Stimulated activated CD4-positive, alpha-beta T cell treated with anti-CD3 and anti-CD28 coated beads, TNF-alpha, amount 100 ng/mL, for 1 hour (primary cell): ENCODE measurements at places on chromosomes 16 and 17.

DNA sequence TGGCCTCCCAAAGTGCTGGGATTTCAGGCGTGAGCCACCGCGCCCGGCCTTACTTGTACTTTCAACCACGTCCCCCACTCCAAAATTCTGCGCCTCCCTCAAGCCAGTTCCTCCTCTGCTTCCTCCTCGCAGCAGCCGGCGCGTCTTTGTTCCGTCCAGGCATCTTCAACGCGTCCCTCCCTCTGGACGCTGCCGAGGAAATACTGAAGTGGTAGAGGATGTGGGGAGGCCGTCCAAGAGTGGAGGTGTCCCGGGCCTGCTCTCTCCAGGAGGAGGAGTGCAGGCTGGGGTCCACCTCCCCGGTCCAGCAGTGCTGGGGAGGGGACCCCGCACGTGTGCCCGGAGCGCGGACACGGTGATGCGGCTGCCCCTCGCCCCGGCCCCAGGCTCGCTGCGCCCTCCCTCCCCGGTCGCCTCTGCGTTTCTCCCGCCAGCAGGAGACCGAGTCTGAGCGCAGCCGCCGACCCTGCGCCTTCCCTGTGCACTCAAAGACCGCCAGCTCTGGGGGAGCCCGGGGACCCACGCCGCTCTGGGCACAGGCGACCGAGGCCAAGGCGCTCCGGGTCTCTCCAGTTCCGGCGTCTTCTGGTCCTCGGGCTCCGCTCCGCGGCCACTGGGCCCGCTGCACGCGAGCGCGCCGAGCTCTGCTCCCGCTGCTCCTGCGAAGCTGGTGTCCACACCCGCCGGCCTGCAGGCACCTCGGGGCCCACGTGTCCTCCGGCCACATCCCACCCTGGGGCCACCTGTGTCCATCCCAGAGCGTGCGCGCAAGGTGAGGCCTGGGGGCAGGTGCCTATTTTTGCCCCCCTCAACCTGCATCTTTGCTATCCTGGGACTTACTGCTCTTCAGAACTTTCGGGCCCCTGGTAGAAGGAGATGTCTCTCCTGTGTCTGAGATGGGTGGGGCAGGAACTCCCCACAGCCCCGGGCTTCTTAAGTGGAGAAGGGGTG lies 31.7 kb downstream of the OSBPL7 start:
- peak; percentile 47 for DNase-seq

DNA sequence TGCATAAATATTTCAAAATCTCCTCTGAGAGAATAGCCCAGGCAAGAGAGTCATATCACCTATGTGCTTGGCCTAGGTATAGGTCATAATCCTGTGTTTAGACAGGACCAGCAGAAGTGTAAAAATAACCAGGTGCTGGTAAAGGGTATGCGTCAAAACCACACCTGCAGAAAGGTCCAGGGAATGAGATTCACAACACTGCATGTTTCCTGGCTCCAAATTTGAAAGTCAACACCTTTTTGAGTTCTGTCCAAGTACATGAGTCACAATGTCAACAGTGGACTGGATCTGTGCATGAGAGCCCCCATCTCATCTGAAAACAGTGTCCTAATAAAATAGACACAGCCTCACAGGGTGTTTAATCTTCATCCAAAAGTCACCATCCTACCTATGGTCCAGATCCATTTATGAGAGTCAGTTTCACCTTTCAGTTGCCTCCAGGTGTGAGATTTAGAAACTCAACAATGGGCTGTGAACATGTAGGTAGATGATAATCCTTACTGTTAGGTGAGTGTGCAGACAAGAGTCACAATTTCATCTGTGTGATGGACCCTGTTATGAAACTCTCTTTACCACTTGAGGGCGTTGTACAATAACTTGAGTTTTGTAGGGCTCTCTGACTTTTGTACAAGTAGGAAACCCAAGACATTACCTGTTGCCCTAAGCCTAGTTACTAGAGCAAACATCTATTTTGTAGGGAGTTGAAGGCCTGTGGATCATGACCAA lies 2100.7 kb downstream of the TP53TG3F start:
- no peak for DNase-seq

GRCh38 chr17:76517638-76518038 lies 16.4 kb upstream of the RHBDF2 start:
- DNase-seq: no peak

DNA sequence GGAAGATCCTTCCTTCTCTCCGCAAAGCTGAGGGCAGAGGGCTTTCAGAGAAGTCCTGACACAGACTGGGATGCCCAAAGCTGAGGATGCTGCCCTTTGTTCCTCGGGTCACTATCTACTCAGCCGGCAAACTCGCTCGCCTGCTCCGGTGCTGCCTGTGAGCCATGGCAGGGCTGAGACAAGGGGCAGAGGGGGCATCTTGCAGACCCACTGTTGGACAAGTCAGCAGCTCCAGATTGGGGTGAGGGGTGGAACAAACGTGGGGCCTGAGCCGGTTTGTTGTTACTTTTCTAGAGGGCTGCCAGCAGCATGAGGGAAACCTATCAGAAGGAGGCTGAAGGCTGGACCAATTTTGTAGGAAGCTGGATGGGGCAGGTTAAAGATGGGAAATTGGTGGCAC lies 47.1 kb upstream of the PIK3R6 start:
- no peak for DNase-seq

DNA sequence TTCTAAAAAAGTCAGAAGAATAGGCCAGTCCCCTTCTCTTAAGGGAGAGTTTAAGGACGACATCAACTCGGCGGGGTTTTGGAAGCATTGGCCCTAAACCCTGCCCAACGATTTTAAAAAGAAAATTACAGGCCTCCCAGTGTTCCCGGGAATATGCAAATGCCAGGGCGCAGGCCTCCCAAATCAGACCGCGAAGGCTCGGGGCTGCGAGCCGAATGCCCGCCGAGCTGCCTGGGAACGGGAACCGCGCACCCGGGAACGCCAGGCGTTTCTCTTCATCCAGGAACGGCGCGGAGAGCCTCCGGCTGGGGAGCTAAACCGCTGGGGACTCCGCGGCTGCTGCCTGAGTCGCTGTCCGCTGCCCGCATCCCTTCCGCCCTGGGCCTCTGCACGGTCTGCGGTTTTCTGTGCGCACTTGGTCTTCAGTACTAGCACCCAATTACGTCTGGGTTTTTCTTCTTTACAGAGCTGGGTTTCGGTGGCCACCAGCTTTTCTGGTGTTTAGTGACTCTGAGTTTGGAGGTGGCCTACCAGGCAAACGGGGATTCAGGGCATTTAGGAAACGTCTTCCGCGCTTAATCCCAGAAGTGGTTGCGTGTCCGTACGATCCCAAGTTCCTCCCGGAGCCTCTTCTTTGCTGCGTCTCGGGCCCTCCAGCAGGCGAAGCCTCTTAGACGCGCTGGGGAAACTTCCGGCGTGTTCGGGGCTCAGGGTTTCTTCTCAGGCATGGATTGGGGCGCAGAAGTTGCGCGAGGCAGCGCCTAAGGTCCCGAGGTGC lies 5.7 kb downstream of the IRX5 start:
- DNase-seq: no peak

GRCh38 chr17:48722915-48723422 lies at the start of gene PRAC2:
PRAC2 (plus strand) TSS chr17:48723185; CDS start chr17:48724411, 1,226 bp downstream.
- no peak for DNase-seq

DNA sequence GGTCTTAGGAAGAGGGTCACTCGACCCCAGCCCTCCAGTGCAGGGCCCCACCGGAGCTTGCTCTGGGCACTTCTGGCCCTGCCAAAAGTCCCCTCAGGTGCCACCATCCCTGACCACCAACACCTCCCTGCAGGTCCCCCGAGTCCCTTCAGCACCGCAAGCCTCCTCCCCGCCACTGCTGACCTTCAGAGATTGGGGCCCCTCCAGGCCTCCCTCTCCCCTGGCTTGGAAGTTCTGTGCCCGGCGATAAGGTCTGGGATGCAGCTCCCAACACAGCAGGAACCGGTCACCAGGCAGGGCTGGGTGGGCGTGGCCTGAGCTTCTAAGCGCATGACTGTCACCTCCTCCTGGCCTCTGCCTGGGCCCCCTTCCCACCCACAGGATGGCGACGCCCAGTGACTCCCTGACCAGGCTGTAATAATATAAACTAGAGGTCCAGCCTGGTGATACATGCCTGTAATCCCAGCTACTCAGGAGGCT lies 11.2 kb downstream of the PIEZO1 start:
- no peak for DNase-seq

GRCh38 chr17:74790161-74791058 lies 14.3 kb upstream of the NAT9 start:
- no peak for DNase-seq

DNA sequence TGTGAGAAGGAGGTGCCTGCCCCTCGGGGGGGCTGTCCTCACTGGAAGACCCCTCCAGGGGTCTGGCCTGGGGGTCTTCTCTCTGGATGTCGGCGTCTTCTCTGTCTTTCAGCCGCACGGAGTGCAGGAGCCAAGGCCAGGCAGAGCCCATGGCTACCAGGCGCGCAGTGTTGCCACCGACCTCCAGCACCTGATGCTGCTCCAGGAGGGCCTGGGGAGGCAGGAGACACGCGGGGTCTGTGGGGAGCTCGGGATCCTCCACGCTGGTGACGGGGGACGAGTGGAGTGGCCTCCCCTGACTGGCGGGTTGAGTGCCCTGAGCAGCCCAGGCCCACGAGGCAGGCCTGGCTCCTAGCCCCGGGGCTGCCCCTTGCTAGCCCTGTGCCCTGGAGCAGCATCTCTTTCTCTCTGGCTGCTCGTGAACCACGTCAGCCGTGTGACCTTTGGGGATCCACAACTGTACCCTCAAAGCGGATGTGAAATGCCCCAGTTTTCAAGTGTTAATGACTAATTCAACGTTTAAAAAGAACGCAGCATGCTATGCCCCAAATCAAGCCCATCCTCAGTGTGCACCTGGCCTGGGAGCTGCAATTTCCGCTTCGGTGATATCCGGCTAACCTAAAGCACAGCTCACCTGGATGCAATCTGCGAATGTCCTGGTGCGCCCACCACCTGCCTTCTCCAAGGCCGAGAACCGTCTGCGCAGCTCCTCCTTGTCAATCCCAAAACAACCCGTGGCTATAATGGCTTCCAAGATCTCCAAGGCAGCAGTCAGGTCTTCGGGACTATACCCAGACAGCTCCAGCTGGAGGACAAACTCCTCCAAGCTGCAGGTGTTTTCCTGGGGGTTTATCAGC lies 62.9 kb downstream of the IL21R start:
- no peak for DNase-seq

GRCh38 chr17:32998887-32999228 lies 7.2 kb downstream of the SPACA3 start:
- no peak for DNase-seq

DNA sequence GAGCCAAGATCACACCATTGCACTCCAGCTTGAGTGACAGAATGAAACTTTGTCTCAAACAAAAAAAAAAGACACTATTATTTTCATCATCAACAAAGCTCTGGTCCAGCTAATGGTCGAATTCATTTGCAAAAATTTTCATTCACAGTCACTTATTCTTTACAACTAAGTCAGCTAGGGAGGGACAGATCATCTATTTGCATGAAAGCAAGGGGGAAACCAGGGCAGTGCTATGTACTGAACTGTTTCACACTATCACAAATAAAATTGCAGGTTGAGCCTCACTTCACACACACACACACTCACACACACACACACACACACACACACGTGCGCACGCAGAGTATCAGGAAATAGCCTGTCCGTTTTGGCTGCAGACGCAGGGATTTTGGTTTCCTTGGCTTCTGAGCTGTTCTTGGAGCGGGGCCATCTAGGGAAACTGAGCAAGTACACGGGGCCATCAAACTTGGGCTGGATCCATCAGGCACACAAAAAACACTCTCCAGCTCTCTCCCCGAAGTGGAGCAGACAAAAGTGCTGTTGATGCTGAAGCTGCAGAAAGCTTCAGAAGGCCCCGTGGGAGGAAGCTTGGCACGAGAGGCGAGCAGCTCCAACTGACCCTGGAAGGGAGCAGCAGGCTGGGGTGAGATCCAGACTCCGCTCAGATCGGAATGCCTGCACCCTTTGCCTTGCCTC lies 44.3 kb upstream of the HELZ start:
- no peak for DNase-seq

DNA sequence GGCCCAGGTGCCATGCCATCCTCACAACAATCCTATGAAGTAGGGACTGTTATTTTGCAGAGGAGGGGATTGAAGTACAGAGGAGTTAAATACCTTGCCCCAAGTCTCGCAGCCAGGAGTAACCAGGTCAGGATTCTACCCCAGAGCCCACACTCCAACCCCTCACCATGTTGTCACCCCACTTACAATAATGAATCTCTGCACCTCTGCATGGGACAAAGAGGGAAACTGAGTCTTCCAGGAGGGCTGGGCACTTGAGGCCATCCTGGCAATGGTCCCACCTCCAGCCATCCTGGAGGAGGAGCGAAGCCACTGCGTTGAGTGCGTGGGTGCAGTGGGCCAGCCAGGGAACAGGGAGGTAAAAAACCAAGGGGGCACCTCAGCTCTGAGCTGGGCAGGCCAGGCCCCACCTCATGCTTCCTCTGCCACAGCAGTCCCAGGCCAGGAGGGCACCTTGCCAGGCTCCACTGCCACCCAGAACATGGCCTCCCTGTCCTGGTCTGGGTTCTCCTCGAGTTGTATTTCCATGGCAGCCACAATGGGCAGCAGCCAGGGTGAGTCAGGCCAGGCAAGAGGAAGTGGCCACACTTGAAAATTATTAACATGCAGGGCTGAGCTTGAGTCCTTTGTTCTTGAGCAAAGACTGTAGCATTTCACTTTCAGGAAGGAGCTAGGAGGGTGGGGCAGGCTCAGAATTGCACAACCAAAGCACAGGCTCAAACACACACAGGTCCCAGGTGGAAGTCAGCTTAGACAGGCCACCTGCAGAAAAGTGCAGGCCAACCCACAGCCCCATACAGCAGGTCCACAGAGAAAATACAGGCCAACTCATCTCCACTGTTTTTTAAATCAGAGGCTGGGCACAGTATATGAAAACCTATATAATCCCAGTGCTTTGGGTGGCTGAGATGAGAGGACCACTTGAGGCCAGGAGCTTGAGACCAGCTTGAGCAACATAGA lies 52.1 kb downstream of the CUEDC1 start:
- no peak for DNase-seq

DNA sequence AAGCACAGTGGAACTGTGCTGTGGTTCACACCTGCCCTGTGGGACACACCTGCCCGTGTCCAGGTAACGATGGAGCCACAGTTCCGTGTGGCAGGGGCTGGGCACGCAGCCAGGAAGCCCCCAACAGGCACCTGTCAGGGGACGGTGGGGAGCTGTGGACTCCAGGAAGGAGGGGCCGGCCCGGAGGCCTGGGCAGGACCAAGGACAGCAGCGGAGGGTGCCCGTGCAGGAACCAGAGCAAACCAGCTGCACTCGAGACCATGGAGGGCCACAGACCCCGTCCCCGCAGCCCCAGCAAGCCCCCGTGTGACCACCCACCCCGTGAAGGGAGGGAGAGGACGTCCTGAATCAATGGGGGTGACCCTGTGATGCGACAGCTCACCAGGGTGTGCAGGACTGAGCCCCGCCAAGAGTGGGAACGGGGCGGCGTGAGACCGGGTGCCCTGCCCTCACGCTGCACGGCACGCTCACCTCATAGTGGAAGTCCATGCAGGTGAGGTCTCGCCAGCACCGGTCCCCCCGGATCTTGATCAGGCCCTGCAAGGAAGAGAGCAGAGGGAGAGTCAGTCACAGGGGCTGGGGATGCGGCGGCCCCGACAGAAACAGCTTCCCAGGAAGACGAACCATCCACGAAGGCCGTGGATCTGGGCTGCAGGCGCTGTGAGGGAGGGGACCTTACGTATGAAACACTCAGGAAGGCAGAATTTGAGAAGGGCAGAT lies 78.1 kb downstream of the LMF1 start:
- DNase-seq: no peak
